ENCODE measurements at places on chromosomes 7 and 10. TPM values are rescaled to one million over a fixed set of nuclear protein-coding genes. Genes with fewer than 3 reads are reported as not detected.

ADAM22 gene
- total RNA-seq, result 6.6 TPM

SFRP4 gene
- 0.41 TPM for total RNA-seq

EBLN1 gene
- not detected for total RNA-seq

SAMD9L gene
- 6.9 TPM for total RNA-seq

FXYD4 gene
- not detected for total RNA-seq
